ENCODE measurements at places on chromosomes 16 and 17.

GRCh38 chr17:8007836-8008235, 5.4 kb downstream of the GUCY2D start:
- no peak for DNase-seq

DNA sequence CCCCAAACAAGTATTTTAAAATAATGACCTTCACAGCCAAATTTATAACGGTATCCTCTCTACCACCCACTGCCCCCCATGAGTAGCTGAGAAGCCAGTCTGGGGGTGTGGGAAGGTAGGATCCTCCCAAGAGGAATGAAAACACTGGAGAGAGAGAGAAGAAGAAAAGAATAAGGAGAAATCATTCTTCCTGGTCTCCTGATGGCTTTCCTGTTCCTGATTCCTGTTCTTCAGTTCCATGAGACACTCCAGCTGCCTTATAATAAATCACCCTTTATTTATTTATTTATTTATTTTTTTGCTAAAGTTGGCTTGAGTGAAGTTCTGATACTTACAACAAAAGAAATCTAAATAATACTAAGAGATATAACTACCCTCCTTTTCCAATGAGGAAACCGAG, 56.4 kb upstream of the FAM20A start:
- no peak for DNase-seq

DNA sequence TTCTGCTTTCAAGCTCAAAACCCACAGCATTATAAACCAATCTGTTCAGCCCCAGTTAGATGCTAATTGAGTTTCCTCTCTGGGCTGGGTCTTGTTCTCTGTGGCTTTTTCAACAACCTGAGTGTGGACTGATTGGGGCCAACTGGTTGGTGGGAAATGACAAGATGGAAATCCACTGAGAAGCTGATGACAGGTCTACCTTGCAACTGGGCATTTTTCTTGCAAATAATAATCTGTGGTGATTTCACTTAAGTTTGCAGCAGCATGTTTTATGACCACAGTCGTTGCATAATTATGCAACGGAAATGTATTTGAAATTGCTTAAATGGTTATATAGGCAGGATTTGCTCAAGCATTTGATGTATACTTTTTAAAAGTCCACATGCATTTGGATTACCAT, 69.9 kb downstream of the AKAP1 start:
- DNase-seq = no peak

GRCh38 chr17:65987988-65988387, 203.9 kb downstream of the CEP112 start:
- DNase-seq = no peak

GRCh38 chr17:15291674-15292361, 26.7 kb upstream of the PMP22 start:
- no peak for DNase-seq

DNA sequence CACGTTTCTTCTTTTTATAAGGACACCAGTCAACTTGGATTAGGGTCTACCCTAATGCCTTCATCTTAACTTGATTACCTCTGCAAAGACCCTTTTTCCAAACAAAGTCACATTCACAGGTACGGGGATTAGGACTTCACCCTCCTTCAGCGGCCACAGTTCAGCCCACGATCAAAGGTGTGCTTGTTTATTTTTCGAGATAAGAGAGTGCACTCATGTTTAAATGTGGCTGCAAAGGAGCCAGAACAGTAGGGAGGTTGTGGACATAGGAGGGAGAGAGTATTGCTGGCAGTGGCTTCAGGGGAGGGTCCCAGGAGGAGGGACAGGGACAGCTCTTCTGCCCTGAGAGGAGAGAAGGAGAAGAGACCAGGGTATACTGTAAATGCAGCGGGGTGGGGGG, 46.7 kb downstream of the MGAT5B start:
- DNase-seq = no peak

- DNase-seq = no peak
These were observed 13.9 kb upstream of the KRTAP17-1 start for GRCh38 chr17:41329279-41329948.

GRCh38 chr17:40015005-40015997, at the start of gene CSF3:
Gene CSF3 (plus strand): TSS chr17:40015440. CDS start chr17:40015475, 35 bp downstream.
- DNase-seq = no peak

- DNase-seq = no peak
These were observed 15.8 kb downstream of the NOD2 start for GRCh38 chr16:50709061-50709684.

DNA sequence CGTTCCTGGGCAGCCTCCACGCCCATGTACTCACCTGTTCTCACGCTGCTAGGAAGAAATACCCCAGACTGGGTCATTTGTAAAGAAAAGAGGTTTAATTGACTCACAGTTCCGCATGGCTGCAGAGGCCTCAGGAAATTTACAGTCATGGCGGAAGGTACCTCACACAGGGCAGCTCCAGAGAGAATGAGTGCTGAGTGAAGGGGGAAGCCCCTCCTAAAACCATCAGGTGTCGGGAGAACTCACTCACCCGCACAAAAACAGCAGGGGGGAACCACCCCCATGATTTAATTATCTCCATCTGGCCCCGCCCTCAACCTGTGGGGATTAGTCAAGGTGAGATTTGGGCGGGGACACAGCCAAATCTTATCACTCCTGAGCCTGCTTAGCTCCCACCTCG, 18.2 kb downstream of the RAB40C start:
- no peak for DNase-seq

GRCh38 chr17:63151941-63152523, 186.0 kb downstream of the TANC2 start:
- DNase-seq = no peak

- DNase-seq = no peak
These were observed 10.6 kb downstream of the RSPRY1 start for GRCh38 chr16:57196753-57197152.

DNA sequence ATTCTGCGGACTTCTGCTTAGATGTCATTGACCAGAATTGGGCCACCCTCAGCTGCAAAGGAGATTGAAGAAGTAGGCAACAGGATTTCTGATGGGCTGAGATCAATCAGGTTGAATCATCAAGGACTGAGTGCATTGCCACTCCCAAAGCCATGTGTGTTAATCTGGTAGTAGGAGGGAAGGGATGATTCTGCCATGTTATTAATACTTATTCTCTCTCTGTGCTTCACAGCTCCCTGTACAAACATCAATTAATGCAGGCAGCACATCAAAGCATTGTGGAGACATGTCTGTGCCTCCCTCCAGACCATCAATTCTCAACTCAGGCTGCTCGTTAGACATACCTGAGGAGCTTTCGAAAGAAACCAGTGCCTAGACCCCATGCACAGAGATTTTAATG, 11.6 kb downstream of the LRRC3C start:
- no peak for DNase-seq

- no peak for DNase-seq
These were observed 18.2 kb downstream of the METTL9 start for GRCh38 chr16:21617607-21618006.

- DNase-seq = no peak
These were observed at the start of gene CPSF4L for GRCh38 chr17:73261617-73261951. Gene CPSF4L (minus strand): TSS chr17:73261880. CDS start chr17:73261818, 62 bp downstream.

GRCh38 chr17:78774956-78775571, 7.0 kb downstream of the CYTH1 start:
- no peak for DNase-seq

DNA sequence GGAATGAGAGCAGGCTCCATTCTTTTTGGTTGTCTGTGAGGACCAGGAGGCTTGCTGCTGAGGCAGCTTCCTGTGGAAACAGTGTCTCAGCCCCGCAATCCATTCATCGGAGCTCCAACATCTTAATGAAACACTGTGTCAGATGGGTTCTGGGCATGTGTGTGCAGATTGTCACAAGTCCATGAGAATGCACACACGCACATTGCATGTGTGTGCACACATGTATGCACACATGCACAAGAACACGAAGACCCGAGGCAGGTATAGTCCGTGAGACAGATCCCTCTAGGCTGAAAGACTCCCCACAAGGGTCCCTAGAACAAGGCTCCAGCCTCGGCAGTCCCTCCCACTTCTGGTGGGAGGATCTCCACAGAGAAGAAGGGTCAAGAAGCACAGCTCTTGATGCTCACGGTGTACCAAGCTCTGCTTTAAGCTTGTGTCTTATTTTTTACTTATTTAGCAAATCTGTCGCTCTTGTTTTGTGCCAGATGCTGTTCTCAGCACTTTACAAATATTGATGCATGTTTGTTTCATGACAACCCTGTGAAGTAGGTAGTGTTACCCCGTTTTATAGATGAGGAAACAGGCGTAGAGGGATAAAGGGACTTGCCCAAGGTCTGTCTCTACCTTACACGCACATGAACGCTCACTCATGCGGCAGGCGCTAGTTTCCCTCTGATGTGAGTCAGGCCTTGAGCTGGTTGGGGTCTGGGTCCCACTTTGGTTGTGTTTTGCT, 213.1 kb downstream of the SEC14L1 start:
- DNase-seq = no peak

- no peak for DNase-seq
These were observed 4.4 kb downstream of the TP53I13 start for GRCh38 chr17:29572691-29573557.

- no peak for DNase-seq
These were observed 2.7 kb upstream of the C17orf99 start for GRCh38 chr17:78143214-78144146.

GRCh38 chr17:65345261-65346005, 208.3 kb downstream of the RGS9 start:
- no peak for DNase-seq

- no peak for DNase-seq
These were observed 58.6 kb upstream of the TNRC6A start for GRCh38 chr16:24670623-24671454.

GRCh38 chr16:28977703-28978662, 3.4 kb downstream of the SPNS1 start:
- no peak for DNase-seq

- peak; percentile 64 for DNase-seq
These were observed 122.3 kb downstream of the SSH2 start for GRCh38 chr17:29807520-29808361.

- no peak for DNase-seq
These were observed 11.0 kb downstream of the CYB561 start for GRCh38 chr17:63434951-63435571.

DNA sequence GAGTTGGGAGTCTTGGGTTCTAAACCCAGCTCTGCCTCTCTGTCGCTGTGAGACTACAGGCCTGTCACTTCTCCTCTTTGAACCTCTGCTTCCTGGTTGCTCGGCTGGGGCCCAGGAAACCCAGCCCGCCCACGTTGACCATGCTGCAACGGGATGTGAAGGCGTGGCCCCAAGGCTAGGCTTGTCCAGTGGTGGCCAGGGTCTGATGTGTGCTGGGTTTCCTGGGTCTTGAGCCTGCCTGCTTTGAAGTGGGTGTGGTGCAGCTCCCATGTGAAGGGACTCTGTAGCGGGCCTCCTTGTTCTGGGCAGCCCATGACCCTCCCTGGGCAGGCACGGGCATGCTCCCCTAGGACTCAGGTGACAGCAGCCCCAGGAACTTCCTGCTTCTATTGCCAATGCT, 82.3 kb downstream of the SDR42E1 start:
- DNase-seq = no peak

GRCh38 chr17:65294181-65294719, 157.1 kb downstream of the RGS9 start:
- DNase-seq = no peak

DNA sequence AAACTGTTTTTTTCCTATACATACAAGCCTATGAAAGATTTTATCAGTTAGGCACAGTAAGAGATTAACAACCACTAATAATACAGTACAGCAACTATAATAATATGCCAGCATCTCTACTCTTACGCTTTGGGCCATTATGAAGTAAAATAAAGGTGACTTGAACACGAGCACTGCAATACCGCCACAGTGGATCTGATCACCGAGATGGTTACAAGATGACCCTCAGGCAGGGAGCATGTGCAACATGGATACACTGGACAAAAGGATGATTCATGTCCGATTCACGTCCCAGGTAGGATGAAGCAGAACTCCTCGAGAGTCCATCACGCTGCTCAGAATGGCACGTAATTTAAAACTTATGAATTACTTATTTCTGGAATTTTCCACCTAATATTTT, 10.5 kb downstream of the PELP1 start:
- no peak for DNase-seq

GRCh38 chr17:17018612-17019429, 23.4 kb upstream of the MPRIP start:
- DNase-seq = no peak

- no peak for DNase-seq
These were observed 87.5 kb downstream of the SEC14L1 start for GRCh38 chr17:77228241-77228752.

- DNase-seq = no peak
These were observed 136.9 kb downstream of the SLC39A11 start for GRCh38 chr17:72955391-72956140.

DNA sequence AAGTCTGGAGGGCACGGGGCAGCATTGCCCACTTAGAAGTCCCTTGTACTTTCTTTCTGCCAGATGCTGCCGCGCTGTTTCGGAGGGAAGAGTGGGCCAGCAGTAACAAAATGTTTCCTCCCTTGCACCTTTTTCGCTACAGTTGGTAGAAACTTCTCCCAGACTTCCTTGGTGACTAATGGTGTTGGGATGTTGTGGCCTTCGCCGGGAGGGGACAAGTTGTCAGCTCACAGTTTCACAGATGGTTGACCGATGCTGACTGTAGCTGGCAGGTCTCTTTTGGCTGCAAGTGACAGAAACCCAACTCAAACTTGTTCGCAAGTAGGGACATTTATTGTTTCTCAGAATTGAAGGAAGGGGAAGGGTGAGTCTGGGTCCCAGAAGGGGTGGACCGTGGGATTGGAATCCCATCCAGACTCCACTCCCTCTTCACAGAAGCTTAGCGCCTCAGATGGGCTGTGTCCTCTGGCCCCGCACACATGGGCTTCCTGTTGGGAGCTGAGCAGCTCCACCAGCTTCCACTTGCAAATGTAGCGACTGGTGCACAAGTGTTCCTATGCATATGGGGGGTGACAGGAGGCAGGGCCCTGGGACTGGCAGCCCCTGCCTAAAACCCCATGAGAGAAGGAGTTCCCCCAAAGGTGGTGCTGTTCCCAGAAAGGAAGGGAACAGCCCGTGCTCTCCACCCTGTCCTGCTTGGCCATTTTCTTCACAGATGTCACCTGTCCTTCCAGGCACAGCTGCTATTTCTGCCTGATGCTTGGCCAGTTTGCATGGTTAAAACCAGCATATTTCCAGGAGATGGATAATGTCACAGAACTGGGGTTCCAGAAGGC, 30.9 kb upstream of the RPRML start:
- DNase-seq = no peak

GRCh38 chr17:68771867-68772515, 170.8 kb upstream of the FAM20A start:
- no peak for DNase-seq

DNA sequence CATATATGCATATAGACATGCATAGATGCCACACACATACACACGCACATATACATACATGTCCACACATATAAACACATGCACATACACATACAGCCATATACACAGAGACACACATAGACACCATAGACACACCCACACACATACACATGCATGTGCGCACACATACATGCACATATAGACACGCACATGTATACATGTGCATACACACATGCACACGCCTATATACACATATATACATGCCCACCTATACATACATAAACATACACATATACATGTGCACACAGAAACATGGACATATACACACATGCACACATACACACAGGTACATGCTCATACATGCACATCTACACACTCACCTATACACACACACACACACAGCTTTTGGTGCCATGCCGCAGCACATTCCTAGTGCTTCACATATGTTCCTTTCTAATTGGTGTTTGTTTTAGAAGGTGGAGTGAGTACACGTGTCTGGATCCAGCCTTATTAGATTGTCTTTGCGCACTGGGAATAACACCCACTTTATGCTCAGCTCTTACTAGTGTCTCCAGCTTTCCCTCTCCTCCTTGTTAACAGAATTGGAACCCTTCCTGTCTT, 198.0 kb downstream of the RPTOR start:
- no peak for DNase-seq

- no peak for DNase-seq
These were observed 3.4 kb downstream of the SKA2 start for GRCh38 chr17:59151591-59151990.
